ENCODE measurements at places on chromosomes 3 and 15. TPM values are rescaled to one million over a fixed set of nuclear protein-coding genes. Genes with fewer than 3 reads are reported as not detected.

The CCDC191 gene
- total RNA-seq, result 1.6 TPM

The HHATL gene
- total RNA-seq, result 23.0 TPM

The APOD gene
- 20.4 TPM for total RNA-seq

The SOX2 gene
- under 0.01 TPM for total RNA-seq

The PTH1R gene
- 9.4 TPM for total RNA-seq

Data from skeletal muscle tissue (tissue), 5 donors.